ENCODE measurements at places on chromosomes 13 and 19. TPM values are rescaled to one million over a fixed set of nuclear protein-coding genes. Genes with fewer than 3 reads are reported as not detected.

The IFNL1 gene
- total RNA-seq = not detected

The TSHZ3 gene
- total RNA-seq = 15.5 TPM

The ZNF302 gene
- 27.7 TPM for total RNA-seq

The MED25 gene
- 93.0 TPM for total RNA-seq

The ANGPTL8 gene
- total RNA-seq = not detected

The ZNF544 gene
- total RNA-seq = 44.8 TPM

The ZSCAN18 gene
- total RNA-seq = 26.1 TPM

The PRR12 gene
- 51.4 TPM for total RNA-seq

The INSL3 gene
- not detected for total RNA-seq

The SLITRK1 gene
- total RNA-seq = 0.57 TPM

The NAPSA gene
- 0.47 TPM for total RNA-seq

The APLP1 gene
- total RNA-seq = 13.9 TPM

The ZNF536 gene
- 3.5 TPM for total RNA-seq

The PSG1 gene
- not detected for total RNA-seq

The ZNF560 gene
- total RNA-seq = 5.7 TPM

The SELENOV gene
- not detected for total RNA-seq

The ADPRHL1 gene
- total RNA-seq = 4.4 TPM

The TNFAIP8L1 gene
- 24.7 TPM for total RNA-seq

The ASPDH gene
- 0.45 TPM for total RNA-seq

The ZIM2 gene
- total RNA-seq = 4.6 TPM

The NLRP11 gene
- total RNA-seq = 0.52 TPM

The OR7A5 gene
- total RNA-seq = not detected

The TUBB4A gene
- total RNA-seq = 45.2 TPM

The SIGLEC7 gene
- not detected for total RNA-seq

The PRSS57 gene
- not detected for total RNA-seq

The KIR2DL1 gene
- total RNA-seq = not detected

The AZU1 gene
- total RNA-seq = not detected

The CTU1 gene
- total RNA-seq = 13.4 TPM

The C19orf33 gene
- total RNA-seq = not detected

The CEACAM6 gene
- 2.4 TPM for total RNA-seq

The VSTM2B gene
- not detected for total RNA-seq

The S1PR5 gene
- total RNA-seq = 1.1 TPM

The WDR62 gene
- total RNA-seq = 40.4 TPM

All from A673 (cell line).